ENCODE measurements at places on chromosomes 1 and 21. TPM values are rescaled to one million over a fixed set of nuclear protein-coding genes. Genes with fewer than 3 reads are reported as not detected.
A peak's percentile ranks its signal among the peaks of the same experiment; 100 is the strongest.

GRCh38 chr1:34711485-34711884 lies 43.4 kb upstream of the GJB5 start:
- peak; percentile 8 for DNase-seq

TSPEAR gene
- not detected for polyA plus RNA-seq

DNA sequence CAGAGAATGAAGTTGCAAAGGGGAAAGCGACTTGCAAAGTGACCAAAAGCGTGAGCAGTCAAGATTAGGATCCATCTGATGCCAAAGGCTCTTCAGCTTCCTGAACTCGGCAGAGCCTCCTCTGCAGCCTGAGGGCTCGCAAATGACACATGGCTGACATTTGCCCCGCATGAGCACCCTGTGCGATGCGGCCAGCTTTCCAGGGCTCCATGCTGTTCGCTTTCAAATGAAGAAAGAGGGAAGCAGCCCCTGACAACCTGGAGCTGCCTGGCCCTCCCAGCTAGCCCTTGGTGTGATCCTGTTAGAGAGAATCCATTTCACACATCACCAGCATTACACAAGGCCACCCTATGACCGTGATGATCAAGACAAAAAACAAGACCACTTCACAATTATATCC lies 20.2 kb upstream of the FAM131C start:
- no peak for DNase-seq

CFHR4 gene
- not detected for polyA plus RNA-seq

NBPF1 gene
- 21.2 TPM for polyA plus RNA-seq

DNA sequence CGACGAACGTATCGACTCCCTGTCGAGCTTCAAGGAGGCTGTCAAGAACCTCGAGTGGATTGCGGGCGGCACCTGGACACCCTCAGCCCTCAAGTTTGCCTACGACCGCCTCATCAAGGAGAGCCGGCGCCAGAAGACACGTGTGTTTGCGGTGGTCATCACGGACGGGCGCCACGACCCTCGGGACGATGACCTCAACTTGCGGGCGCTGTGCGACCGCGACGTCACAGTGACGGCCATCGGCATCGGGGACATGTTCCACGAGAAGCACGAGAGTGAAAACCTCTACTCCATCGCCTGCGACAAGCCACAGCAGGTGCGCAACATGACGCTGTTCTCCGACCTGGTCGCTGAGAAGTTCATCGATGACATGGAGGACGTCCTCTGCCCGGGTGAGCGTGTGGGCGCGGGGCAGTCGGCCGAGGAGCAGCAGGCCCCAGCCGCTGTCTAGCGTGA lies 28.0 kb downstream of the COL6A2 start:
- no peak for DNase-seq

DNA sequence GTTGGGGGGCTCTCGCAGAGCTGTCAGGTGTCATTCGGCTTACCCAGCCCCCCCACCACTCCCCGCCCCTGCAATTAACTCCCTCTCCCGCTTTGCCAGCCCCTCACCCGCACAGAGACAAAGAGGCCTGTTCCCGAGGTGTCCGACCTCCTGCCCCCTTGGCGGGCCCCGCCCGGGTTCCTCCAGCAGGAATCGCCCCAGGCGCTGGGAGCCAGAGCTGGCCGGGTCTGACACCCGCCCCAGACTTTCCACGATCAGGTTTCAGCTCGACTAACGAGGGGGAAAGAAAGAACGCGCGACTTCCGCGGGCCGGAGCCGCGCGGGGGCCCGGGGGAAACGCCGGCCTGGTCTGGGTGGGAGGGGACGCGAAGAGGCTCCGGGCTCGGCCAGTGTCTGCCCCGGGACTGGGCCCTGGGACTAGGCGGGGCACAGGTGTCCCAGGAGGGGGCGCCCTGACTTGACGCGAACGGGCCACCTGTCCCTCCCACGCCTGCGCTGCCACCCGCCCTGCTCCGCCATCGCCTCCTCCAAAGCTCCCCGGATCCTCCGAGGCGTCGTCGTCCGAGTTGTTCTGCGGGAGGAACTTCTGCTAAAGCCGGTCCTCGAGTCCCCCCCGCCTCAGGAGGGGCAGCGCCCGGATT lies 36.4 kb upstream of the HHAT start:
- peak; percentile 68 for DNase-seq

GRCh38 chr1:230392536-230392909 lies 33.6 kb downstream of the PGBD5 start:
- DNase-seq: no peak

DNA sequence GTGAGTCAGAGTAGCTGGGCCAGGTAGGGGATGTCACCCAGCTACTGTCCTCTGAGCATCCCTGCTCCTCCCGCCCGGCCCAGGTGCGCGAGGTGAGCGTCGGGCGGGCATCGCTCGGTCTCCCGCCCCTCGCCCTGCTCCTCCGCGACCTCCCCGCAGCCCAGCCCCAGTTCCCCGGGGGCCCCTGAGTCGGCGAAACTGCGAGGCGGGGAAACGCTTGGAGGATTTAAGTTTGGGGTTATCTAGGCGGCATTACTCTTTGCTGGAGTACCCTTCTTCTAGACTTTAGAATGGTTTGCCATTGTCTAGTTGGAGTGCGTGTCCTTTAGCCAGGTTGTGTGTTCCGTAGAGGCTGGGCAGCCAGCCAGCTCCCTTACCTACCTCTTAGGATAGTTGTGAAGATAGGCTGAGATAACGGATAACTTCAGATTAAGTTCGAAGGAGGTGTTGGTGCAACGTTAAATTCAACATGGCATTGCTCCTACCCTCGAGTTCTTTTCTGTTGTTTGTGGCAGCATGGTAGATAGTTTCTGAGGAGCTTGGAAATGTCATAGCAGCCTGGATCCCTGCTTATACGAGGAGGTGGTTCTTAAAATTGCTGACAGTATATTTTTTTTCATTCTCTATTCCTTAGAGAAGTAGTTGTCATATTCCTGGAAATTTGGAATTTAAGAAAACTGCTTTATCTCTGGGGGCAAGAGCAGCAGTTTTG lies 697 bp downstream of the AGO3 start:
- DNase-seq: peak; percentile 46

DNA sequence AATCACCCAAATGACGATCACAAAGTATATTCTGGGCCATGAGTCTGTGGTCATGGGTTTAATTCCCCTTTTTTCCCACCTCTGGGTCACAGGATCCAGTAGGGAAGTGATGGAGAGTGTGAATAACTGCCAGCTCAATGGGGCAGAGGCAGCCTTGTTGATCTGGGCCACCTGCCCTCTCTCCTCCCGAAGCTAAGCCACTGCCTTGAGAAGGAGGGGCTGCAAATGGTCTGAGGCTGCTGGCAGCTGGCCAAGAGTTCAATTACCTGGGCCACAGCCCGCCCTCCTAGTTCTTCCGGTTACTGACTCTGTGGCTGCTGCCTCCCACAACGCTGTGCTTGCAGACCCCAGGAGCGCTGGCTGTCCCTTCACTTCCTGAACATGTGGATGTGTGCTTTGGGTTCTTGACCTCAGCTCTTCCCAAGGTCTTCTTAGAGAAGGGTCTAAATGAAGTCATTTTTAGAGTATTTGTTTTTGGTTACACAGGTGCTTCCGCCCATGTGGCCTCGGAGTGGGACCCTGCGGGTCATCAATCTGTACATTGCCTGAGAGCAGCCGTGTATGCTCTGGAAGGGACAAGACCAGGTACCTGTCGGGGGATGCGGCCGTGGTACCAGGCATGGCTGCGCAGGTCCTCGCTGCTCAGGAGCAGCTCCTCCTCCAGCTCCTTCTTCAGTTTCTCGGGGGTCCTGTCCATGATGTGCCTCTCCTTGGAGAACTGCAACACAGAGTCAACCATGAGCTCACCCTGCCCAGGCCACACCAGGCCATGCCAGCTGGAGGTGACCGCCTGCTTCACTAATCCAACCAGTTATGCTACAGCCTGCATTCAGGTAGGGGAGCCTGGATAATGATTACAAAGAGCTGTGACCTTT lies 89.7 kb downstream of the BCAR3 start:
- no peak for DNase-seq

- DNase-seq: peak; percentile 94
Observed at GRCh38 chr1:234730770-234731568, 121.0 kb upstream of the IRF2BP2 start.

- no peak for DNase-seq
Observed at GRCh38 chr21:36456729-36457414, 23.1 kb downstream of the CLDN14 start.
